NCI-H526 (cell line): ENCODE measurements at places on chromosomes 7 and 10.

DNA sequence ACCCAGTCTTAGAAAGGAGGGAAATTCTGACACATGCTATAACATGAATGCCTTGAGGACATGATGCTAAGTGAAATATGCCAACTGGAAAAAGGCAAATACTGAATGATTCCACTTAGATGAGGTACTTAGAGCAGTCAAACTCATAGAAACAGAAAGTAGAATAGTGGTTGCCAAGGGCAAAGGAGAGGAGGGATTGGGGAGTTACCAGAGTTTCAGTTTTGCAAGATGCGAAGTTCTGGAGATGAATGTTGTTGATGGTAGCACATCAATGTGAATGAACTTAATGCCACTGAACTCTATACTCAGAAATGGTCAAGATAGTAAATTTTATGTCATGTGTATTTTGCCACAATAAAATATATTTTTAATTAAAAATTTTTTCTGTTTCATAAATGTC, 38.9 kb downstream of the DRGX start:
- no peak for DNase-seq

DNA sequence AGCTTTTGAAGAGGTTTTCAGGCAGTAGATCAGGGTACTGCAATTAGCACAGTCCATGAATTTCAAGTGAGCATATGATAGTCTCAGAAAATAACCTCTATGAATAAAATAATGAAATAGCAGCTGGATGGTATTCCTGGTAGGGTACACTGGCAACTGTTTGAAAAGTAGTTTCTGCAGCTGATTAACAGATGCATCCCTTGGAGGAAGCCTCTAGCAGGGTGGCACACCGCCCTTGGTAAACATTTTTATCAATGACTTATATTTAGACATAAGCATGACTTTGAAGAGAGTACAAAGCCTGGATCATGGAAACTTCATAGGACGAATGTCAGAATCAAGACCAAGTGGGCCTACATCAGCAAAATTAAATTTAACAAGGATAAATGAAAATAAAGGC, 26.8 kb downstream of the WNT16 start:
- DNase-seq, result no peak

DNA sequence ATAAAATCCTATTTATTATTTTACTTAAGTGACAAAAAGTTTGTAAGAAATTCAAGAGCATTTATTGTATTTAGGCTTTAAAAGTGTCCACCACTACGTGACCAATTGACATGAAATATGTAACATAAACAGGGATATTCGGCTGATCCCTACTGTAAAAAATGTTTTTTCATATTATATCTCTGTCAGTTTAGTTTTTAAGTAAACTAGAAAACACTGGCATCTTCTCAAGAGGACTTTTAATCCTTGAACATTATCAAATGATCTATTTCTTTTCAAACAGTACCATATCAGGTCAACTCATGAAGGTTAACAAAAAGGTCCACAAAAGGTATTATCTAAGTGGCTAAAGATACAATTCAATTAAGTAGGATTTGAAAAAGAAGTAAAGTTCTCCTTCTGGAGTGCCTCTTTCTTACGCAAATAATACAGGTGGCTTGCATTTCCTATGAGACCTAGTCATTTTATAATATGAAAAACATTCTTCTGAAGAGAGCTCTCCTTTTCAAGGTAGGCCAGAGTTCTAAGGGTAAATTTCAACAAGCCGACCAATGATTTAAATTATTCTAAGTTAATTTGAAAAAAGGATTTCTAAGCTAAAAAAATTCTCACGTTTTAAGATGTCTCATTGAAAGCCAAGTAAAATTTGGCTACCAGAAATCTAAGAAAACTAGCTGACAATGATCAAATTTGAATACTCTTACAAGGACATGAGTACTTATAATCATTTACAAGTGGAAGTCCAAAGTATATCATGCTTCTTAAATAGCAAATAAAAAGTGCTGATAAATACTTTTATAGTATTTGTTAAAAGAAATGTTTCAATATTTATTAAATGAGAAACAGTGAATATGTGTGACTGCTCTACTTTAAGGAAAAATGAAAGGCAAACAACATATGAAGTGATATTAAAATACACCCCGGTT, 133.5 kb downstream of the NRBF2 start:
- no peak for DNase-seq

DNA sequence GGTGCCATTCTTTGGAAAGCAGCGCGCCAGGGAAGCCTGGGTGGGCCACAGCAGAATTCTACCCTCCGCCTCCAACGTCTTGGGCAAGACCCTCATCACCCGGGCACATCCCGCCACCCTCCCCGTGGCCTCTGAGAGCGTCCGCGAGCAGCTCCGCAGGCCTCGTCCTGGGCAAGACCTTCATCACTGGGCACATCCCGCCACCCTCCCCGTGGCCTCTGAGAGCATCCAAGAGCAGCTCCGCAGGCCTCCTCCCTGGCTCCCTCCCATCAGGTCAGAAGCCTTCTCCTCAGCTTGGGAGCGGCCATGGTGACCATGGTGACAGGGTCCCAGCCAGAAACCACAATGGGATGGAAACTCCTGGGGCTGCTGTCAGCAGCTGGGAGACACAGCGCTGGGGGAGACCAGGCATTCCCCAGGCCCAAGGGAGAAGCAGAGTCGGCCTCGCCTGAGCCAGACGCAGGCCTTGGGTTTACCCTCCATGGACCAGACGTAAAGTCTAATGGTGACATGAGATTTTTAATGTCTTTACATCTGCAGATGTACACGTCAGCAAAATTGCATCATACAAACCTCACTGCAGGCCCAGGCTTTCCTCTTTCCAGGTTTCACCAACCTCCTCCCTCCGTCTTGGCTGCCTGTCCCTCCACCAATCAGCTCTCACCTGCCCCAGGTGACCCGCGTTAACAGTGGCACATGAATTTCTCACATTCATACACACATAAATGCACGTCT, 55.1 kb upstream of the PPP2R2D start:
- DNase-seq, result no peak

- no peak for DNase-seq
Observed at GRCh38 chr7:151719031-151719896, 157.7 kb downstream of the PRKAG2 start.

GRCh38 chr7:90180649-90181048, 26.4 kb downstream of the STEAP1 start:
- DNase-seq, result no peak

- DNase-seq, result peak; percentile 42
Observed at GRCh38 chr10:46048152-46048551, 2.1 kb upstream of the MSMB start.

- no peak for DNase-seq
Observed at GRCh38 chr10:78549140-78549935, 515.7 kb downstream of the RPS24 start.

GRCh38 chr7:19728716-19729115, 19.9 kb upstream of the POLR1F start:
- DNase-seq, result no peak
